ENCODE measurements at places on chromosomes 3 and 15.
A peak's percentile ranks its signal among the peaks of the same experiment; 100 is the strongest.

GRCh38 chr3:71591101-71591500 lies 7.6 kb upstream of the FOXP1 start:
- no peak for DNase-seq

DNA sequence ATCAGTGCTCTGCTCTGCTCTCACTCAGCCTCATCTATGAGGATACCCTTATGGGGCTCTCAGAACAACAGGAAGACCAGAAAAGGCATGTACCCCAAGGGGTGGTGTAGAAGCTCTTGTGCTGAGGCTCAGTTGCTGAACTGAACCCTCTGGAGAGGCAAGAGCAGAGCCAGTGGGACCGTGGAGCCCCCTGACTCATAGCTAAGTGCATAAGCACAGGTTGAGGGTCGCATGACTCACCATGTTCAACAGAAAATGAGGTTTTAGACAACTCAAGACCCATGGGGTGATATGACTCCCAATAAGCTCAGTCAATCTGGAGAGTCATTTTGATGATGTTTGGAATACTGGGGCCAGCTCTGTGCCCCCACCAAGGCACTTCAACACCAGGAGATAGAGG lies 37.3 kb downstream of the CRYGS start:
- no peak for DNase-seq

- DNase-seq = no peak
Observed at GRCh38 chr15:66600240-66600627, 34.4 kb upstream of the LCTL start.

- DNase-seq = no peak
Observed at GRCh38 chr3:147940405-147941193, 531.4 kb downstream of the ZIC1 start.

GRCh38 chr3:66153481-66154443 lies 67.0 kb upstream of the SLC25A26 start:
- peak; percentile 37 for DNase-seq

- peak; percentile 46 for DNase-seq
Observed at GRCh38 chr3:124532071-124532470, 198.2 kb upstream of the UMPS start.

DNA sequence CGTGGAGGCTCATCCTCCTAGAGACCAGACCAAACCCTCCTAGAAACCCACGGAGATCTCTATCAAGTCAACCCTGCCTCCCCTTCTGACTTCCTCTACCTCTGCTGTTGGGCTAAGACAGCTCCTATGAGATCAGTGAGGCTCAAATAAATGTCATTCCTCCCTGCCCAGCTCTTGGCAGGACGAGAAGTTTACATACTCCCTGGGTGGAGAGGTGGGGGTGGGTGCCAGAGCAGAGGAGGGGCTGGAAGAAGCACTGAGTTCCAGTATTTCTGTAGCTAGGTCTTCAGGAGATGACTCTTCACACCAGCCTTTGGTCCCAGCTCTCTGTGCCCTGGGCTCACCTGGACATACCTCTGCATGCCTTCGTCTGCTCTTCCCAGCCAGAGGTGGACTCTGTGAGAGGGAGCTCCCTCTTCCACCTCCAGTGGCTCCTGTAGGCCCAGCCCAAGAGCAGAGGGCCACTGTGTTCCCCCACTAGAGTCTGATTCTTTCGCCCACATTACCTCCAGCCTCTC lies 42.4 kb upstream of the TLE3 start:
- no peak for DNase-seq

- DNase-seq = no peak
Observed at GRCh38 chr3:69463531-69463930, 77.6 kb upstream of the FRMD4B start.

DNA sequence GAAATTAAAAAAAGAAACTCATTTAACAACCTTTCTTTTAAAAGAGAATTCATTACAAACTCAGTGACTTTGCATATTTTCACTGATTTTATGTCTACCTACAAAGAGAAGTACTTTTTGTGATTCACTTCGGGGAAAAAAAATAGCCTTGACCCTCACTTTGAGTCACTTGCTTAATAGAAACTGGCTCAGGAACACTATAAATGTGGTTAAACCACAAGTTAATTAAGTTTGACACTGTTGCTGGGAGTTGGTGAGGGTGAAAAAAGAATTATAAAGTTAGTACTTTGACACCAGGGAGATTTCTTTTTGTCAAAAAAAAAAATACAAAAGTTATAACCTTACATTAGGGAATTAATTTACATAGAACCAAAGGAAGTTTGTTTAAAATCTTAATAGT lies 810.9 kb downstream of the NR2F2 start:
- DNase-seq = no peak

- peak; percentile 86 for DNase-seq
Observed at GRCh38 chr3:195546130-195546560, 3.0 kb upstream of the PPP1R2 start.

- DNase-seq = no peak
Observed at GRCh38 chr3:61162965-61163364, 88.3 kb downstream of the FHIT start.

GRCh38 chr3:133074977-133075376 lies 36.8 kb downstream of the TMEM108 start:
- no peak for DNase-seq

GRCh38 chr15:78092261-78093041 lies at the start of gene SH2D7:
Gene SH2D7, plus strand, starts transcription at chr15:78092561. Its CDS starts 24 bp downstream, at chr15:78092585.
- no peak for DNase-seq

- DNase-seq = no peak
Observed at GRCh38 chr3:31896648-31897433, 84.2 kb downstream of the OSBPL10 start.

DNA sequence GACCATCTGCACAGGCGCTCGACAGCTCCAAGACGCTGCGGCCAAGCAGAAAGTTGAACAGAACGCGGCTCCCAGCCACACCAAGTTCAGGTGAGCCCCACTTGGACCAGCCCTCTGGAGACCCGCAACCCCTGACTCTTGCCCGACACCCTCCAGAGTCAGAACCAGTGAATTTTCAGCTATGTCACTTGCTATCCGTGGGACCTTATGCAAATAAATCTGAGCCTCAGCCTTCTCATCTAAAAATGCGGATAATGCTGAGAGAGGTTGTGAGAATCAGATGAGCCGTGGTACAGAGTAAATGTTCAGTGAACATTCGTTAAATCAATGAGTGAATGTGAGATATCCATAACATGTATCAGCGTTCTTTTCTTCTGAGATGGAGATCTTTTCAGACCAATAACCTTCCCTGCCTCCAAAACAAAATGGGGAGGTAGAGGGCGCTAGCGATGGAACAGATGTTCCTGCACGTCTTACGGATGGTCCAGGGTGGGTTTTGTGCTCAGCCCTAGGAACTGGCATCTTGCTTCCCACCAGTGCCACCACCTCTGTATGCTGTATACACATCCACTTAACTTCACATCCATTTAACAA lies 524 bp downstream of the MRPS11 start:
- peak; percentile 9 for DNase-seq

DNA sequence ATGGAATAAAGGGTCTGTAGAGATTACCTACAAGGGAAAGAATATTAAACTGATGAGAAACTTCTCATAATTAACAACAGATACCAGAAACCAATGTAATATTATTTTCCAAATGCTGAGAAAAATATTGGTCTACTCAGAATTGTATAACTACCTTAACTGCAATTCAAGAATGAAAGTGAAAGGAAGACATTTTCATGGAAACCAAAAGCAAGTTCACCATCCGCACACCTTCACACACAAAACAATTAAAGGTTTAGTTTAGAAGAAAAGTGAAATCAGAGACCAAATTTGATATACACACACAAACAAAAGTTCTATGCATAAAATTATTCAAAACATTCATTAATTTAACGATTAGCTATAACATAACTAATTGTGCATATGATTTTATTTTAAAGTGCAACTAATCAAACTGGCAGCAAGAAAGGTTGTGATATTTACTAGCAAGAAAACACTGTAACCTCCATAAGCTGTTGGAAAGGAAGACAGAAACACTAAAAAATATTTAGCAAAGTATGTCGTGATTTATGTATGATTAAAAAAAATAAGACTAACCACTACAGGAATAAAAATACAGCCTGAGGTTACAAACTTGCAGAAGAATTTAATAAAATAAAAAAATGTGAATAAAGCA lies 395.5 kb downstream of the FGF12 start:
- no peak for DNase-seq

DNA sequence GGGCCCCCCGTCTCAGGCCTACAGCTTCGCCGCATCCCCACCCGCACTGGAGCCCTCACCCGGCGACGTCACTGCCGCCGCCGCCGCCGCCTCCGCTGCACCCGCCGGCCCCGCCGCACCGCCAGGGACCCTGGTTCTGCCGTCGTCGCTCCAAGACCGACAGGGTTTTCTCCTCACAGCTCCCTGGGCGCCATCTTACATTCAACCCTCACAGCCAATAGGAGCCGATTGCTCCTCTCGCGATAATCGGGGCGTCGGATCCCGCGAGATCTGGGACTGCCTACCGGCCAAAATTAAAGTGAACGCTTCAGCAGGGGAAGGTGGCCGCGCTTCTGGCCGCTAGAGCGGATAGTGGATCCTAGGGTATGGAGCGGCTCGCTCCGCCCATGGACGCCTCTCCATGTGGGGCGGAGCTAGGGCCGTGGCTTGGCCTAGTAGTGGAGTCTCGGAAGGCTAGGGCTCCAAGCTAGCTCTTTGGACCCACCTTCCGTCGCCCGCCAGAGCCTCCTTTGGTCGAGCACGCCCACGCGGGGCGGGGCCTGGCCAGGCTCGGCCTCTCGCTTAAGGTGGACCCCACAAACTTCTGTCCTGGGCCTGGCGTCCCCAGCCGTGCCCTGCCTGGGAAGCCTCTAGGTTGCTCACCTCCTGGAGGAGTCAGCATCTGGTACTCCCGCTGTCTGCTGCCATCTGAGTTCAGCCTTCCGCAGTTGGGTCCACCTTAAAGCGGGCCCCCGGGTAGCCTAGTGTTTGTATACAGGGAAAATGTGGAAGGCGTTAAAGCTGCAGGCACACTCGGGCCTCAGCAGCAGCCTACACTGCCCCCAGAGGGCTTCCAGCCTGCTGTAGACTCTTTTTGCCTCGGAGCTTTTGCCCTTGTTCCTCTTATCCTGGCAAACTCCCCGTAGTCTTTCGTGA lies at the start of gene QRICH1:
TSS of gene QRICH1 (minus strand) at position 219 of the 915 bp plus-strand sequence. CDS start 17,054 bp downstream, outside the sequence.
- DNase-seq = peak; percentile 98

DNA sequence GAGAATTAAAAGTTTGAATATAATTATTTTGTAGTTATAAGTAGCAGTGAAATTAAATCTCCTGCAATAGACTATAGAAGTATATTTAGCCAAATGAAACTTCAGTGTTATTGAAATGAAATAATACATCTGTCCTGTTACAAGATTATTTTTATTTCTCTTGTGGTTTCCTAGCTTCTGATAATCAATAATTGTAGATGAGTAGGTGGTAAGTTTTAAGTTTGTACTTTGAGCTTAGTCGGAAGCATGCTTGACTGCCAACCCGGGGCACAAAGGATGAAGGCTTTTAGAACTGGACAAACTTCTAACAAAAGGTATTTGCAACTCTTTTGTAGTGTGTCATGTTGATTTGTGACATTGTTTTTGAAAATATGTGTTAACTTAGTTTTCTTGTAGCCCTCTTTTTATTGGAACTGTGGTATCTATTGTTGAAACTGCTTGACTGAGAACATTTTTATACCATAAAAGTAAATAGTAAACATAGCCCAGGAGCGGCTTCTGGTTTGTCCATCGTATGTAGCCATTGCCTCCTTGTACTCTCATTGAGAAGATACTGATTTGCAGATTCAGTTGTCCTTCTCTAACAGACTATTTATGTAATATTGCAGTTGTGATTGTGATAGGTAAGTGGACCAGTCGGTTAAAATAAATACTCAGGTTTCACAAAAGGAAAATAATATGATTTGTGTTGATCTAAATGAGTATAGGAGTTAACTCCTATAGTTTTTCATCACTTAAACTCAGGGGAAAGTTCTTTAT lies 2.9 kb downstream of the CTNNB1 start:
- DNase-seq = no peak

DNA sequence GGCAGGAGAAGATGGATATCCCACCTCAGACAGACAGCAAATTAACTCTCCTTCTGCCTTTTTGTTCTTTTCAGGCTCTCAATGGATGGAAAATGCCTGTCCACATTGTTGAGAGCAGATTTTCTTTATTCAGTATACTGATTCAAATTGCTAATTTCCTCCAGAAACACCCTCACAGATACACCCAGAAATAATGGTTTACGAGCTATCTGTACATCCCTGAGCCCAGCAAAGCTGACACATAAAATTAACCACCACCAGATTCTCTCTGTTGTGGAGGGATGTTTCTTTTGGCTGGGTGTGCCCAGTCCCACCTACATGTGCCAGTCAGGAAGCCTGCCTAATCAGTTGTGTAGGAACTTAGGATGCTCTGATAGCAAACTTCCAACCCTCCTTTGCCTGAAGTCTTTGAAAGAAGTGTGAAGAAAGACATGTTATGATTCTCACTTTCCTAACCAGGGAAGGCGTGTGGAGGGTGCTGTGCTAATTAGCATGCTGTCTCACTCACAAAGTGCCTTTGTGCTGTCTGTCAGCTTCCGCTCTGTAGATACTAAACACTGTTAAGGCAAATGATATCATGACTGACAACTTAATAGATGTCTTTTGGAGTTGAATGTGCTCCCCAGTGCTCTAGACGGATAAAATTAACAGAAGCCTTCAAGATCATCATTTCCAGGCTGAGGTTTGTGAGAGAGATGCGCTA lies 208.5 kb downstream of the CLSTN2 start:
- no peak for DNase-seq

GRCh38 chr3:40663280-40663679 lies 138.5 kb downstream of the ZNF621 start:
- no peak for DNase-seq

GRCh38 chr15:33021806-33022389 lies 172.6 kb downstream of the FMN1 start:
- peak; percentile 58 for DNase-seq

DNA sequence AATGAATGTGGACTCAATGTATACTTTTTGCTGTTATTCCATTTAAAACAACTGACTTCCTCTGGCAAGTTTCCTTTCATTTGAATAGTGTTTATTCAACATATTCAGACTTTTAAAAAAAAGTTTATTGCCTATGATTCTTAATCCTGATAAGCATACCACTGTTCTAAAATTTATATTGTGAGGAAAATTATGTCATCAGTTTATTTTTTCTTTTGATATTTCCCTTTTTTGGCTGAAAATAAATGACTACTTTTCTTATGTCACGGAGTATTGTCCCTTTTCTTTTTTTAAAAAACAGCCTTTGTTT lies 109.5 kb downstream of the CDIN1 start:
- no peak for DNase-seq

DNA sequence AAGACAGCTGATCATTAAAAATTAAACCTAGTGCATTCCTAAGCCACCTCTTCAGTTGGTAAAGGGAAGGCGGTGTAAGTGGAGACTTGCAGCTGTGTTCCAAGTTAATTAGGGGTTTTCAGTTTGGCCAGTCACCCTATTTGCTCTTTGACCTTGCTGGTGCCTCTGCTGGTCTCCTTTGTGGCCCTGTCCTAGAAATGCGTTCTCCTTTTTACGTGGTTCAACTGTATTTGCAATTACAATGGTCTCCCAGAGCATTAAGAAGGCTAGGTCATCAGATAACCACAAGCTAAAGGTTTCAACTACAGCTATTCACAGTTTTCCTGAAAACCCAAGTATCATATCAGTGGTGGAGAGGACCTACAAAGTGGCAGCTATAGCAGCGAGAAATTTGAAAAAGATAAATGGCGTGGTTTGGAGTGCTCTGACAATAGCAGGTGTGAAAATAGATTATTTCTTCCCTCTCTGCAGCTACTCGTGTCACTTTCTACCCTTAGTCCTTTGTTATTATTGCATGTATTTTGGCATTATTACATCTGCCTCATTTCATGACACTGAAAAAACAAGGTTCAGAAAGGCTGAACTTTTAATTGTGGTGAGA lies 203.5 kb upstream of the TBC1D5 start:
- no peak for DNase-seq

GRCh38 chr3:158458464-158458863 lies 112.5 kb upstream of the MLF1 start:
- DNase-seq = no peak
